Large intestine (tissue), 12 donors: ENCODE measurements at places on chromosomes 7 and 10. TPM values are rescaled to one million over a fixed set of nuclear protein-coding genes. Genes with fewer than 3 reads are reported as not detected.

Gene ACBD7
- 2.2 TPM for polyA plus RNA-seq

Gene GBX1
- polyA plus RNA-seq = 0.07 TPM

Gene LLCFC1
- 6.6 TPM for polyA plus RNA-seq

Gene ANTXRL
- polyA plus RNA-seq = not detected

Gene ATOH7
- 1.4 TPM for polyA plus RNA-seq

Gene GALNT17
- 2.7 TPM for polyA plus RNA-seq

Gene TEX47
- polyA plus RNA-seq = not detected

Gene CALML3
- polyA plus RNA-seq = 0.09 TPM

Gene DNMBP
- polyA plus RNA-seq = 41.7 TPM

Gene STAG3
- 15.6 TPM for polyA plus RNA-seq

Gene MEOX2
- 3.3 TPM for polyA plus RNA-seq

Gene PAPOLB
- polyA plus RNA-seq = 0.03 TPM

Gene PRKCQ
- polyA plus RNA-seq = 3.7 TPM

Gene SLC29A3
- polyA plus RNA-seq = 16.2 TPM

Gene PRTFDC1
- polyA plus RNA-seq = 34.3 TPM

Gene TRIL
- 6.3 TPM for polyA plus RNA-seq

Gene CLRN3
- 121 TPM for polyA plus RNA-seq

Gene HOXA10
- 0.12 TPM for polyA plus RNA-seq

Gene EMX2
- not detected for polyA plus RNA-seq

Gene PDE1C
- 2.6 TPM for polyA plus RNA-seq

- no peak for DNase-seq
These were observed 27.1 kb upstream of the KLF6 start for GRCh38 chr10:3812141-3812540.

DNA sequence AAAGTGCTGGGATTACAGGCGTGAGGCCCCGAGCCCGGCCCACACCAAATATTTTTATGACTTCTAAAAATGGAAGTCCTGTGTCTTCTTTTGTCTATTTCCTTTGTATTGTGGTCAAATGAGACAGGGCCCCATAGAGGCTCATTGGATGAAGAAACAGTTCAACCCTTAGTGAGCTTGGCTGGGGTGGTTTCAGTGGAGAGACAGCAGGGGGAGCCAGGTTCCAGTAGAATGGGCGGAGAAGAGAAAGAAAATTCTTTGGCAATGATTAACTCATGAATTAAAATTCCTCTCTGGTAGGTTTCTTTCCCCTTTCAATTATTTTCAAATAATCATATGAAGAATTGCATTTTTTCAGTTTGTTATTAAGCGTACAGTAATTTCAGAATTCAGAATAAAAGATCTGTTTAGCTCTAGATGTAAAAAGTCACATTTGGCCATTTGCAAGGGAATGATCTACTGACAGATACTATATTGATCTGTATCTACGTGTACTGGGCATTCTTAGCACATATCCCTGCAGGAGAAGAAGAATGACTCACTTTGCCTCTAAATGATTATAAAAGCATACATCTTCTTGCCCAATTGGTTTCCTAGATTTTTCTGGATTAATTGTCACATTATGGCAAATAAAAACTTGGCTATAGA is 43.2 kb downstream of the PNLIPRP3 start:
- no peak for DNase-seq

- DNase-seq = no peak
These were observed 75.2 kb downstream of the CLEC2L start for GRCh38 chr7:139598642-139599041.

GRCh38 chr7:81884817-81885216 is 115.0 kb upstream of the HGF start:
- no peak for DNase-seq

- DNase-seq = no peak
These were observed 45.7 kb downstream of the IKZF1 start for GRCh38 chr7:50349963-50350944.

DNA sequence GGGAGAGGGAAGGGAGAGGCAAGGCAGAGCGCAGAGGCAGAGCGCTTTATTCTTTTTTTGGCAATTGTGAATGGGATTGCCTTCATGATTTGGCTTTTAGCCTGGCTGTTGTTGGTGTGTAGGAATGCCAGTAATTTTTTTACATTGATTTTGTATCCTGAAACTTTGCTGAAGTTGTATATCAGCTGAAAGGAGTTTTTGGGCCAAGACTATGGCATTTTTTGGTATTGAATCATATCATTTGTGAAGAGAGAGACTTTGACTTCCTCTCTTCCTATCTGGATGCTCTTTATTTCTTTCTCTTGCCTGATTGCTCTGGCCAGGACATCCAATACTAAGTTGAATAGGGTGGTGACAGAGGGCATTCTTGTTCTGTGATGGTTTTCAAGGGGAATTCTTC is 291.3 kb downstream of the REEP3 start:
- no peak for DNase-seq

DNA sequence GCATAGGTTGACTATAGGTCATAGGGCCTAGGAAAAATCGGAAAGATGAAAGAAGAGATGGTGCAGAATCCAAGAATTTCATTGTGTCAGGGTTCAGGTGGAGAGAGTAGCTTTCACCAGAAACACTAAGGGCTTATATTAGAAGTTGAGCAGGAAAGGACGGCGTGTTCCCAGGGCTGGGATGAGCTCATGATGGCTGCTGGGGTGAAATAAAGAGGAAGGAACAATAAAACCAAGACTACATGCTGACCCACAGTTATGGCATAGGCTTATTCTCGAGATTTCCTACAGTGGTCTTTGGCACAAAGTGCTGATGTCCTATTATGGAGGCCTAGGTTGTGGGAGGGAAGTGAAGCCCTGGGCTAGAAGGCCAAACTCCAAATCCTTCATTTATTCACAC is 195.8 kb downstream of the PTEN start:
- no peak for DNase-seq

- DNase-seq = no peak
These were observed 22.1 kb upstream of the PPP1R17 start for GRCh38 chr7:31664890-31665289.

GRCh38 chr7:139747662-139748372 is 30.0 kb downstream of the HIPK2 start:
- DNase-seq = no peak

DNA sequence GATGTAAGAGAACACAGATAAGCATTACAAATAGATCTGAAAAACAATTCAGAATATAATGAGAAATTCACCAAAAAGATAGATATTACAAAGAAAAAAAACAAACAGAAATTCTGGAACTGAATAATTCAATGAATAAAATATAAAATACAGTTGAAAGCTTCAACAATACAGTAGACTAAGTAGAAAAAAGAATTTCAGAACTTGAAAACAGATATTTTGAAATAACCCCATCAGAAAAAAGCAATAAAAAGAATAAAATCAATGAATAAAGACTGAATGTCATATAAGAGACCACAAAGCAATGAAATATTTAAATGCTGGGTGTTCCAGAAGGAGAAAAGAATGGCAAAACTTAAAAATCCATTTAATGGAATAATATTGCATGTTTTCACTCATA is 611.4 kb upstream of the GHITM start:
- no peak for DNase-seq

GRCh38 chr7:88477976-88478375 is 171.3 kb upstream of the STEAP4 start:
- no peak for DNase-seq

DNA sequence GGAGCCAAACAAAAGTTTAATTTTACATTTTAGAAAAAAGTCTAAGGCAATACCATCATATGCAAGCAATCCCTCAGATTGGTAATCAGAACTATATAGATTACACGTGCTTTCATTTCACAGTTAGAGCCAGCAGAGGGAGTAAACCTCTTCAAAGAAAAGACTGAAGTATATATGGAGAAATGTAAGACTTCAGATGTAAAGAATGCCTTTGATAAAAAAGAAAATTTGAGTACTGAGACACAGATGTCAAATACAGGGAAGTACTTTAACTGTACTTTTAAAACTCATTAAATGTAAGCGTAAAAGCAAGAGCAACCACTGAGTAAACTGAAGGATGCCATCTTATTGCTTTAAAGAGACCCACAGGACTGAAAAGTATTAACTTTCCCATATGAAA is 101.4 kb upstream of the FAM133B start:
- DNase-seq = peak; percentile 40

GRCh38 chr7:139655305-139655704 is 122.5 kb downstream of the HIPK2 start:
- DNase-seq = no peak

DNA sequence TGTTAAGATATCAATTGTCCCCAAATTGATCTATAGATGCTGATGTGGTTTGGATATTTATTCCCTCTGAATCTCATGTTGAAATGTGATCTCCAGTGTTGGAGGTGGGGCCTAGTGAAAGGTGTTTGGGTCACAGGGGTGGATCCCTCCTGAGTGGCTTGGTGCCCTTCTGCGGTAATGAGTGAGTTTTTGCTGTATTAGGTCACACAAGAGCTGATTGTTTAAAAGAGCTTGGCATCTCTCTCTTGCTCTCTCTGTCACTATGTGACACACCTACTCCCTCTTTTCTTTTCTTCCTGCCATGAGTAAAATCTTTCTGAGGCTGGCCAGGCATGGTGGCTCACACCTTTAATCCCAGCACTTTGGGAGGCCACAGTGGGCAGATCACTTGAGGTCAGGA is 98.2 kb upstream of the KAT6B start:
- no peak for DNase-seq

DNA sequence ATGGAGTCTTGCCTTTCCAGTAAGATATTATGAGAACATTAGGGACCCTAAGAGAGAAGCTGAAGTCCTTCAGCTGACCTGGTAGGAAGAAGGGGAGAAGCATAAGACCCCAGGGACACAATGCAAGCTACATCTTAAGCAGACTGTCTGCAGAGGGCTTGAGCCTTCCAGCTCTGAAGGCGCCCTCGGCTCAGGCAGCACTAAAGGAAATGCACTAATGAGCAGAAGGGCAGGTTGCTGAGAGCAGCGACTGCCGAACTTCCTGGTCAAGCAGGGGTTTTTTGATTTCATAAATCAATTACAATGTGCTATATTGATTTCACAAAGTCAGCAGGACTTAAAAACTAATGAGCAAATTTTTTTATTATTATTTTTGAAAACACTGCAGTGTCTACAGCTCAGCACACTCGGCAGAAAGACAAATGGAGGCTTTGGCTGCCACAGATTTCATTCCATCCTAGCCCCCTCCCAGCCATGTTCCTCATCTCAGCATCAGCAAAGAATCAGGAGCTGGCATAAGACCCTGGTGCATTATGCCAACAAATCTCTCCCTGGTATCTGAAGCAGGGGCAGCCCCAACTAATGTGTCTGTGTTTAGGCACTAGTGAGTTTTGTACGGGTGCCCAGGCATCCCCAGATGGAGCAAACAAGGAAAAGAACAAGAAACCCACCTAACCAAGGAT is 57.1 kb downstream of the LRRTM3 start:
- no peak for DNase-seq

GRCh38 chr7:128918016-128918665 is 7.6 kb upstream of the KCP start:
- DNase-seq = no peak

- no peak for DNase-seq
These were observed 257.2 kb downstream of the MAD1L1 start for GRCh38 chr7:1975581-1975980.

DNA sequence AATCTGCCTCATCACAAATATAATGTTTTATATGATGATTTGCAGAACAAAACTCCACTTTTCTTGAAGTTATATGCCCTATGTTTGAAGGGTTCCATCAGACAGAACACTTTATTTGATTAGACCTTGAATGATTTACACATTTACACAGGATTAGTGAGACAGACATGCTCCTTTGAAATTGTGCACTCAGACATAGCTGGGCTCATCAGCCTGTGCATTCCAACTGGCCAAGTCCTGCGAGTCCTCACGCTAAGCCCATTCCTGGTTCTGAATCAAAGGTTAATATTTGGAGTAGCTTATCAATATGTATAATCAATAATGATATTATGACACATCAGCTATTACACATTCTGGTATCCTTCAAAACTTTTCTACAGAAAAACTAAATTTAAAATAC is 173.6 kb downstream of the MBL2 start:
- no peak for DNase-seq

DNA sequence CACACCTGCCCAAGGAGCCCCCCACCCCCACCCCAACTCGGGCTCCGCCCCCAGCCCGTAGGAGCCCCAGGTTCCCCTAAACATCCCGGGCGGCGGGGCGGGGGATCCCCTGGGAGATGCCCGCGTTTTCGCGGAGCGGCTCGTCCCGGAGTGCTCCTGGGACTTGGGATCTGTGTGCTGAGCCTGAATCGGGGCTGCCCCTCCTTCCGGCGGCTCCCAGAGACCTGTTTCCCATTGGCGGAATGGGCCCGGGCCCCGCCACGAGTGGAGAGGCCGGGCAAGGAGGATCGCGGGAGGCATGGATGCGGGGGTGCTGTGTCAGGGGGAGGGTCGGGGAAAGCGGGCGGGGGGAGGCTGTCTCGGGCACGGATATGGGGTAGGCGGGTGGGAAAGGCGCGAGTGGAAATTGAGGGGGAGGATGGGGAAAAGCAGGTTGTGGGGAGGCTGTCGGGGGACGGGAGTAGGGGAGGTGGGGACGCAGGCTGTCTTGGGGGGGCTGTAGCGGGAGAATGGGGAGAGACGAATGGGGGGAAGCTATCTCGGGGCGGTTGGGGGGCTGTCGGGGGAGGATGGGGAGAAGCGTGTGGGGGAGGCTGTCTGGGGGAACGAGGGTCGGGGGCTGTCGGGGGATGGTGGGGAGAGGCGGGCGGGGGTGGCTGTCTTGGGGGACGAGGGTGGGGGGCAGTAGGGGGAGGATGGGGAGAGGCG is 572 bp upstream of the BHLHA15 start:
- no peak for DNase-seq

GRCh38 chr10:15849316-15849715 is 11.0 kb downstream of the MINDY3 start:
- DNase-seq = no peak

DNA sequence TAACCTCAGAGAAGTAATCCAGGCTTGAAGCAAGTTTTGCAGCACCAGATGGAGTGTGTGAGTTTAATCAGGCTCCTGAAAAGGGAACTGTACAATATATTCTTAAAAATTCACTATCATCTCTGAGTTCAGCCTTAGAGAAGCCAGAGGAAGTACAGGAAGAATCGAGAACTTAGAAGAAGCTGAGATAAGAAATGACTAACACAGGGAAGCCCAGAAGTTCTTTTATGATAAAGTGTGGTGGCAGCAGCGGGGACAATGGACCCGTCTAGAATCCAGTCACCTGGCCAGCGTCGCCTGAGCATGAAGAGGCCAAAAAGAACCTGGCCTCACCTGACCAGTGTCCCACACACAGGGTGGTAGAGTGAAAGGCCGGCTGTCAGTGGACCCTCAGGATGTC is 161.0 kb downstream of the USP6NL start:
- no peak for DNase-seq
